ENCODE measurements at places on chromosomes 2 and 18.

GRCh38 chr18:2655178-2655953, at the start of gene SMCHD1:
Gene SMCHD1, plus strand, starts transcription at chr18:2655726. Its CDS starts 350 bp downstream, at chr18:2656076.
- peak; percentile 65 for DNase-seq

DNA sequence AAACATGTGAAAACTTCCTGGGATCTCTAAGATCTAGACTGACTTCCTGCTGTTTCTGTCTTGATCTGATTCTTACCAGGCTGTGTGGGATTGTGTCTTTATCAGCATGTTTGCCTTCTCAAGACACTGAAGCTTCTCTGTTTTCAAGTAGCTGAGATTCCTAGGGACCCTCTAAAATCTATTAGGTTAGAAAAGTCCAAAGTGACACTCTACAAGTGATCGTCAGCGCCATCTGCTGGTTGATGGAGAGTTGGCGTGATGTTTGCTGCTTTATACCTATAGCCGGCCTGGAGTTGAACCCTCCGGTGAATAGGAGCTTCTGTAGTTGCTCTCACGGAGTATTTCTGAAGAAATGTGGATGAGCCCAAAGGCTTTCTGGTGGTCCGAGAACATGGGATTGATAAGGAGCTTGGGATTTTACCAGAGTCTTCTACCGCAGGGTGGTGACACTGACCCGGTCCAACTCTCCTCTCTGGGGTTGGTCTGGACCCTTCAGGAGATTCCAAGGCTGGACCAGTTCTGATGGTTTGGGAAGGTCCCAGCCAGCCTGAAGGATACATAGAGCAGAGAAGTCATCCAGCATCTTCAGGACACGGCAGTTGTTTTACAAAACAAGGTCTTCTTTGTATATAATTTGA, 96.0 kb upstream of the TTC39C start:
- peak; percentile 65 for DNase-seq

DNA sequence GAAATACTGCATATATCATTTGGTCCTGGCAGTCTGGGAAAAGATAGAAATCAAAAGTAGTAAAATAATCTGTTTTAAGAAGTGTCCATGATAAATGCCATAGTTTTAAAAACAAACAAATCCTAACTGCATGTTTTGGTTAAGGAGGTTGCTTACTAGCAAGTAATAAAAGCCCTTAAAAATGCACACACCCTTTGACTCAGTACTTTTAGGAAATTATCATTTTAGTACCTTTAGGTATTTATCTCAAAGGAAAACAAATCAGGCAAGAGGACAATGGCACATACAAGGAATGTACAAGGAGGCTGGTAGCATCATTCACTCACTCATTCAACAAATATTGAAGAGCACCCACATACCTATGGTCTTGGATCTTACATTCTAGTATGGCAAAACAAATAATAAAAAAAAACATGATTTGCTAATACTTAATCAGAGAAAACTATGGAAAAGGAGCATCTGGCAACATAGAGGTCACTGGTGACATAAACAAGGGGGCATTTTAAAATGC, 67.6 kb downstream of the OLA1 start:
- DNase-seq = no peak

- no peak for DNase-seq
These were observed 711 bp downstream of the DOK6 start for GRCh38 chr18:69401226-69401971.
